Right forelimb (tissue), 1 donor: ENCODE measurements at places on chromosomes 3 and 15.

DNA sequence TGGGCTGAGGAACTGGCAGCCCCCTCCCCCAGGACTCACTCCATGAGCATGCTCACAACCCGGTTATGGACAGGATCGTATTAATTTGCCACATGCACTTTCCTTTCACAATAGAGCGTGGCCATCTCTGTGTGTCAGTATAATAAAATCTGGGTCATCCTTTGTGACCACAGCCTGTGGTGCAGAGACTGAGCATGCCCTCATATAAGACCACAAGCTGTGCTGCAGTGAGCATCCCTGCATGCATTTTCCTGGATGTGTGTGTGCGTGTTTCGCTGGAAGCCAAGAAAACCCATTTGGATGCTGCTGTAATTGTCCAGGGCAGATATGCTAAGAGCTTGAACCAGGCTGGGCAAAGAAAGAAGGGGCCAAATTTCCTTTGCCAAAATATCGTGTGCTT, 39.7 kb downstream of the CYP11A1 start:
- DNase-seq = no peak

DNA sequence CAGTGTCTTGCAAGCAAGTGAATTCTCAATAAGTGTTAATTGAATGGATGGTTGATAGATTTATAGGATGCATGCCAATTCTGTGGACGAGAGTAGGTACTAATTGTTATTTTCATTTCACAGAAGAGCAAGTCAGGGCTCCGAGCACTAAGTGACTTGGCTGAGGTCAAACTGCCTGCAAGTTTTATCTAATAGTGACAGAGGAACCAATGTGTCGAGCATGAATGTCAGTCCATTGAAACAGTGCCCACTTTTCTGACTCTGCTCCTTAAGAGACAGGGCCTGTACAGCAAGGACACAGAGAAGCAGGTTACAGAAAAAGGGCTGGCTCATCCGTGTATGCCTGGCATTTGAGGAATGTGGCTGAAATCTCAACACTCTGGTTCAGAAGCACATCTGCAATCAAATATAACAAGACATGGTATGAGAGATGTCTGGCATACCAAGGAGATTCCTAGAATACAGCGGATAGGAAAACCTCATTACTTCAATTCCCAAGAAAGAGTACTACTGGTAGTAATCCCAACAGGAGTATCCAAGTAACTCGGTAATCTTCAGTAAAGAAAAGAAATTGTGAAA, 6.0 kb upstream of the B3GNT5 start:
- no peak for DNase-seq

DNA sequence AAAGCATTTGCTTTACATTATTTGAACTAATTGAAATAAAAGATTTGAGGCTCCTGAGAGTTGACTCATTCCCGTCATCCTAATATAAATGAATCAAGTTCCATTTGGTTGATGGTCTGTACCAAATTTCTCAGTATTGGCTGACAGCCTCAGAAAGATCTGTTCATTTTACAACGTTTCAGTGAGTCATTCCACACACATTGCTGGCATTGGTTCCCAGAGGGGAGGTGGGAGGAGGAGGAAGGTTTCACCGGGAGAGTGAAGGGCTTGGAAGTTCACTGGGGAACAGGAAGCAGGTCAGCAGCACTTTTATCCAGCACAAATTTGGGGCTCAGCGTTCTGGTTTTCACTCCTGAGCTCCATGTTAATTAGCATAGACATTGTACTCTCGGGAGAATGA, 176.7 kb upstream of the CADPS start:
- no peak for DNase-seq

DNA sequence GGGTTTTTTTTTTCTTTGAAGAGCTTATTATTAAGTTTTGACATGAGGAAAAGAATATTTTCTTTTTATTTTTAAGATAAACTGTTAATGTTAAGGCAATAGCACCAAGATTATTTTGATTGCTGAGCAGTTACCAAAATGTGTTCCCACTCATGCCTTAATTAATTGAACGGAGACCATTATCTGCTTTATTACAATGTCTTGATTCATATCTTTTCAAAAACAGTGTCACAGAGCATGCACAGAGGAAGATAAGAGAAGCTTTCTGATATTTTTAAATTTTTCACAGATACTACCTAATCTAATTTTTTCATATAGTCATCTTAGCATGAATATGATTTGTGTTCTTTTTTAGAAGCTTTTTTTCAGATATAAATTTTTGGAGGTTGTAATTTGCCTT, 106.7 kb upstream of the FEZF2 start:
- DNase-seq = no peak

DNA sequence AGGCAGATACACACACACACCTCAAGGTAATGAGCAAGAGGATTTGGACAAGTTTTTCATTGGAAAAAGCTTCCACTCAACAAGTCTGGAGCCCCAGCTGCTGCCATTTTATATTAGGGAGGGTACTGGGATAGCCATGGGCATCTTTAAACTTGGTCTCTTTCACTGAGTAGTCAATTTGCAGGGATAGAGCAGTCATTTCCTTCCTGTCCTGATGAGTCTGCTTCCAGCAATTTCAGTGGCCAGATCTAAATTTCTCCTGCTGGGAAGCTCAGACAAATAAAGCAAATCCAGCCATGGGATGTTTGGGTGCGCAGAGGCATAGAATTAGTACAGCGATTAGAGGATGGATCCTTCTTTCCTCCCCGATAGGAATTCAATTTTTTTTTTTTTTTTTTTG, 874 bp upstream of the ERC2 start:
- DNase-seq = no peak

DNA sequence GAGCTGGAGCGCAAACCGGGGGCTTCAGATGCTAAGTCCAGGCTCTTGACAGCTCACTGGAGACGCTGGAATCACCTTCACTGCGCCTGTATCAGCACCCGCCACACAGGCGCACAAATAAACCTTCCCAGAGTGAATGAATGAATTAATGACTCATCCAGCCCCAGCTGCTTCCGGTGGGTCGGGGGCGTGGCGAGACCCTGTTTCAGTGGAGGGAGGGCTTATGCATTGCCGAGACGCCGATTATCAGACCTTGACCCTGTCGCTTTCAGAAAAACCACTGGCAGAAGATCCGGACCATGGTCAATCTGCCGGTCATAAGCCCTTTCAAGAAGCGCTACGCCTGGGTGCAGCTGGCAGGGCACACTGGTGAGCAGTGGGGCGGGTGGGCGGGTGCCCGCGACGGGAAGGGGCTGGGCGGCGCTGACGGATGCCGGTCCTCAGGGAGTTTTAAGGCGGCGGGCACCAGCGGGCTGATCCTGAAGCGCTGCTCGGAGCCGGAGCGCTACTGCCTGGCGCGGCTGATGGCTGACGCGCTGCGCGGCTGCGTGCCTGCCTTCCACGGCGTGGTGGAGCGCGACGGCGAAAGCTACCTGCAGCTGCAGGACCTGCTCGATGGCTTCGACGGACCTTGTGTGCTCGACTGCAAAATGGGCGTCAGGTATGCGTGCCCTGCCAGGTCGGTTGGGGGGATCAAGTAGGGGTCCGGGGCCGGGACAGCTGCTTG, 7.7 kb downstream of the ITPKA start:
- DNase-seq = no peak

- no peak for DNase-seq
Observed at GRCh38 chr15:40558952-40559742, 5.7 kb downstream of the CCDC32 start.

DNA sequence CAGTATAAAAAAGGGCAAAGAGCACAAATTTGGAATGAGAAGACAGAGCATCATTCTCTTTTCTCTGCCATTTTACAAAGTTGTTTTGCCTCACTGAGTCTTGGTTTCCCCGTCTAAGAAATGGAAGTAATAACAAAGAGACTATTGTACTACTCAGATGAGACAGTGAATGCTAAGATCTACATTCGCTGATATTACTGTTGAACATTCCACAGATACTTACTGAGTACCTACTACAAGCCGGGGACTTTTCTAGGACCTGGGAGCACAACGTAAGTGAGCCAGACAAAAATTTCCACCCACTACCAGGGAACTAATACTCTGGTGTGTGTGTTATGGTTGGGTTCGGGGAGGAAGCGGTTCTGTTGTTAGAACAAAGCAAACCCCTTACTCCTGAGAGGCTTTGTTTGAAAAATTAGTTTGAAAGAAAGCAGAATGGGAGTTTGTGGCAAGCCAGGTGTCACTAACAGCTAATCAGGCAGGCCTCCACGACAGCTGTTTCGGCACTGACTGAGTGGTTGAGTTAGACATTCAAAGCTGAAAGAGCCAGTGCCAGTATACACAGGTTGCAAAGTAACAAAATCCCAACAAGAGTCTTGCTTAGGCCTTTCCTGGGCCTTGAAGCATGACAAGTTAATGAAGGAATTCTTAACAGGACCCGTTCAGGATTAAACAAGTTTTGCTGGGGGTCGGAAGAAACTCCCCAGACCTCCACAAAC, 458.3 kb downstream of the EDEM1 start:
- DNase-seq = no peak

GRCh38 chr15:58549785-58550074, 117.9 kb downstream of the LIPC start:
- DNase-seq = no peak
